Motor neuron (in vitro differentiated cells): ENCODE measurements at places on chromosomes 5 and 9.

GRCh38 chr5:111792471-111793058 is 35.6 kb upstream of the NREP start:
- ATAC-seq = no peak

GRCh38 chr5:138803285-138803684 is 50.1 kb downstream of the CTNNA1 start:
- no peak for ATAC-seq

DNA sequence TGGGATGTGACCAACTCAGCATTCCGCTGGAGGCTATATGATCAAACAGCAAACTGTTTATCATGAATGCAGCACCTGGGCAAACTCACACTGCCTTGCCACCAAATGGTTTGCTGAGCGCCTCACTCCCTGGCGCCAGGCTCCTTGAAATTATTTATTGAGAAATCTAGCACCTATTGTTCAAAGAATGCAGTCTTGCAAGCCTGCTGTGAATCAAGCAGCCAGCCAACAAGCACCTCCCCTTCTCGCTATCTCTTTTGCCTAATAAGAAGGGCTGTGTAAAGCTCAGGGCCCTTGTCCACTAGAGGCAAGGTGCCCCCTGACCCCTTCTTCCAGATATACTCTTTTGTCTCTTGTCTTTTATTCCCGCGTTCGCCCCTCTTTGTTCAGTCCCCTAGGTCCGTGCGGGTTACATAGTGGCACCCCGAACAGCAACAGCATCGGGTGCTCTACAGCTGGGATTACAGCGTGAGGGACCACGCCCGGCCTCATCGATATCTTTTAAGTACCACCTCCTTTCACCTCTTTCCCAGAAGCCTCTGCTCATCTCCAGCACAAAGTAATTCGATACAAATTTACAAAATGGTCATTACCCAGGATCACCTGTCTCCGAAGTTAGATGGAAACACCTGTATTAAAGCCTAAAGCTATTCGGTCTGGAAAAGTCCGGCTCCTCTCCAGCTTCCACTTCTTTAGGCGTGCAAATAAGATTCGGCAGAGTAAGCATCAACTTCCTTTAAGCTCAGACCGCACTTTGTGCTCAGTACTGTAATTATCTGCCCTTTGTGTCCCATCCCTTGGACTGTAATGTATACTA is 896 bp downstream of the RIGI start:
- ATAC-seq = peak; percentile 26

DNA sequence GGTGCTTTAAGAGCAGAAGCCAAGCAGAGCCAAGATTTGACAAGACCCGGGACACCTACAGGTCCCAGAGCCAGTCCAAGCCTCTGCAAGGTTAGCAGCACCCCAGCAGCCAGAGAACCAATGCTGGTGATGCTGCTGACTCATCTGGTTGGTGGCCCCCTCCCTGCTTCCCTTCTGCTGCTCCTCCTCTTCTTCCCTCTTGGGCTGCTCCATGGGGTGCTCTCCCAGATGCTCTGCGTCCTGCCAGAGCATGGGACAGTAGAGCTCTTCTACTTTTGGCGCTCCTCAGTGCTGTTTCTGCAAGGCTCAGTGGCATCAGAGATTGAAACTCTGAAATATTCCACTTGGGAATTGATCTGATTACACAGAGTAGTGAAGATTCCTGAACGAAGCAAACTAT is 76.1 kb upstream of the SAP30L start:
- peak; percentile 30 for ATAC-seq

- no peak for ATAC-seq
Observed at GRCh38 chr9:98329281-98329680, 73.8 kb upstream of the TBC1D2 start.

GRCh38 chr5:50463047-50463446 is 22.0 kb upstream of the EMB start:
- no peak for ATAC-seq

DNA sequence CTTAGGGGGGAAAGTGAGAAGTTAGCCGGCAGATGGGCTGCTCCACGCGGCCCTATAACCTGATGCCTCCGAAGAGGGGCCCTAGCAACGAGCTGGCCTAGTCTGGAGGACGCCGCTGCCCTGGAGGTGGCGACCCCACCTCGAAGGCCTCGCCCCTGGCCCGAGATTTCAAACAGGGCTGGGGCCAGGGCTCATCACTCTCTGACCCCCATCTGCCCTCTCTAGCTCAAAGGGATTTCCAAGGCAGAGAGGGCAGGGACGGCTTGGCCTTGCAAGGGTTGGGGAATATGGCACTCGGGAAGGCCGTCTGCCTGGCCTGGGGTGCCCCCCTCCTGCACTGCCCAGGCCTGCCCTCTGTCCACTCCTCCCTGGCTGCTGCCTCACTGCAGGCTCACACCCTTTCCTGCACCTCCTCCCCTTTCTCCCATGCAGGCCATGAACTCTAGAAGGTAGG is 25.5 kb upstream of the TIFAB start:
- ATAC-seq = no peak

DNA sequence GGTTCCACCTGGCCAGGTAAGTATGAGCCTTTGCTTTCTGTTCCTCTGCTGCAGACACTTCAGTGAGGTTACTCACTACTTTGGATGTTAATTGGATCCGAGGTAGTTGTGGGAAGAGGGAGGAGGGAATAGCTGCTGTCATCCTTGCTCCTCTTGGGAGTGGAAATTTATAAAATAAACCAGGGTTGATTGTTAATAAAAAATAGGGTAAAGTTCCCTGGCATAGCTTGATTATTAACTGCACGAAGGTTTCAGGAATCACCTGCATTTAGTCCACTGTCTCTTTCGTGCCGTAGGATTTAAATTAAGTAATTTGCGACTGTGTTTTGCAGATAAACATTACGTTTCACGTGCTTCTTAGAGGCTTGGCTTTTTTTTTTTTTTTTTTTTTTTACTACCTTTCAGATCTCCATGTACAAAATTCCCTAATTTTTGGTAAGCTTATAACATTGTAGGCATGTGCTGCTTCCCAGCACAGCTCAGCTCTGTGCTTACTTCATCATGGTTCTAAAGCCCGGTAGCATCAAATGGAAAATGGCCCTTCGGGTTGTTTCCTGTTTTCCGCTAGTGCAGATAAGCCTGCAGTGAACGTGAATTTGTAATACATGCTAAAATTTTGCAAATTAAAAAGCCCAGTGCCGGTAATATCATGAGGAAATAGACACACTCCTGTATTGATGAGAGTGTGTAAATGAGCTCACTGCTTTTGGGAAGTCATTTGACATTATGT is 26.9 kb upstream of the LTC4S start:
- ATAC-seq = no peak

DNA sequence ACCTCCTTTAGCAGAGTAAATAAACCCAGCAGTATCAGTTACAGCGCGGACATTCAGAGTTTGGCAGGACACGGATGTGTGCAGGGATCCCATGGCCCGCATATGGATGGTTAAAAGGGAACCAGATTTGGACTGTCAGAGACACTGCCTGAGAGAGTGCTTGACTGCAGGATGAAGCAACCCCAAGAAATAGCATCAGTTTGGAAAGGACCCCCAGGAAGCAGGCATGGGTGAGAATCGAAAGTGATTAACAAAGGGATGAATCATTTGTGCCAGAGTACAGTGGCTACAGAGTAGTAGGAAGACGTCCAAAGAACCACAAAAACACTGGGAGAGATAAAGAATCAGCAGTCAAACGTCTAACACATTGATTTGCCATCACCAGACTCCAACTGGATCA is 5.5 kb downstream of the C7 start:
- no peak for ATAC-seq
